ENCODE measurements at places on chromosomes 7 and 10.

DNA sequence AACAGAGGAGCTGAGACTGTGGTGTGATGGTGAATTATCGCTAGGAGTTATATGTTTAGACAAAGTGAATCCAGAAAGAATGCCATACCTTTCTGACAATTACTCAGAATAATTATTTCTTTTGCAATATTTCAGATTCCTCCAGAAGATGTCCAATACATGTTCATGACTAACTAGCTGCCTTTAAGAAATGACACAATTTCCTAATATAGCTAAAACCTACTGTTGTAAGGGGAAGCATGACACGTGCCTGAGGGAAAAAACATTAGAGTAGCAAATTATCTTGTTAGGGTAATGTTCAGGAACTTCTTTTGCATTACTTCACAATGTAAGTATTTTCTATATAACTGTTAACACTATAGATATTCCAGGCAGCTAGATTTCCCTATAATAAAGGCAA is 150.3 kb downstream of the COL28A1 start:
- no peak for DNase-seq

- DNase-seq: no peak
Measured at GRCh38 chr7:91358303-91358702, 94.1 kb downstream of the FZD1 start.

DNA sequence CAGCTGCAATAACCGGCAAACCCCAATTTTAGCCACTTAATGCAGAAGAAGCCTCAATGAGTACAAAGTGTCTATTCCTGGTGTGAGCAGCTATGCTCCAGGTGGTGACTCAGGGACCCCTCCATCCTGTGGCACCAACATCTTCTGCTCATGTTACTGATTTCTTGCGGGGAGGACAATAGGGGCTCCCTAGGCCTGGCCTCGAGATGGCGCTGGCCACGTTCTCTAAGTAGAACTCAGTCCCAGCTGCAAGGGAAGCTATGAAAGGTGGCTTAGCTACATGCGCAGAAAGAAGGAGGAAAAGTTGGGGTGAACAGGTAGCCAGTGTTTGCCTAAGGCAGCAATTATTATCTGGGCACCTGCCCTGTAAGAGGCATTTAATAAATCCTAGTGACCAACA is 6.6 kb downstream of the GJD4 start:
- DNase-seq: no peak

- no peak for DNase-seq
Measured at GRCh38 chr10:79148452-79149344, 79.9 kb downstream of the ZMIZ1 start.

GRCh38 chr7:21140622-21141021 is 287.3 kb upstream of the SP4 start:
- no peak for DNase-seq

DNA sequence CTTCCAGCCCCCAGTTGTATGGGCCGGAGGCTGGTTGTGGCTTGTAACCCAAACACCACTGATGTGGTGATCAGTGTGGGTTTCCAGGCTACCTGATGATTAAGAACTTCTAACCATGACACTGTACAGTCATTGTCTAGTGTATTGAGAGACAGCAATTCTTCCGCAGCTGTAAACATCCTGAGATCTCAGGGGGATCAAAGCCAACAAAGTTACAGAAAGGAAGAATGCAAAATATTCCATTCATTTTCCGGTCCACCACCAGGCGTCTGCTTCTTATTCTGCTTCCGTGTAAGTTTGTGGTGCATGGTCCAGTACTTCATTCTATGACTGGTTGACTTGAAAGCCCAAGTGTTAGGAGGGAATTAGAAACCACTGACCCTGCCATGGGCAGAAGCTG is 10.3 kb upstream of the GLI3 start:
- no peak for DNase-seq

All from stimulated activated CD8-positive, alpha-beta memory T cell treated with anti-CD3 and anti-CD28 coated beads, Interleukin-15, amount 100 ng/mL, for 1 hour (primary cell).